GDM1 (cell line): ENCODE measurements at places on chromosomes 2 and 18.

DNA sequence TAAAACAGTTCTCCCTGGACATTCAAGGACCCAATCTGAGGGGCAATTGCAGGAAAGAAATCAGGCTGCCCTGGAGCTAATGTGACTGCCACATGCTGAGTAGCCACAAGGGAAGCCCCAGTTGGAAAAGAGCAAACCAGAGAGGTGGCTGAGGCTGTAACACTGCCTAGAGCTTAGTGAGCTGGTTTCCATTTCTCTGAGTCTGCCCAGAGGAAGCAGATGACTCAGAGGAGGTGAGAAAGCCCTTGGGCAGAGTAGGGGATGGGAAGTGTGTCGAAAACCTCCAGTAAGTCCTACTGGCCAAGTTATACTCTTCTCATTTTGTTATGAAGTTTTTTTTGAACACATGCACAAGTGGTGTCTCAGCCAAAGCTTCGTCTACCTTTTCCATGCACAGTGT lies 753.0 kb downstream of the CNTNAP5 start:
- no peak for DNase-seq

- no peak for DNase-seq
Measured at GRCh38 chr2:200453853-200454534, 55.9 kb downstream of the KCTD18 start.

- no peak for DNase-seq
Measured at GRCh38 chr2:38496927-38497669, 105.6 kb downstream of the HNRNPLL start.

DNA sequence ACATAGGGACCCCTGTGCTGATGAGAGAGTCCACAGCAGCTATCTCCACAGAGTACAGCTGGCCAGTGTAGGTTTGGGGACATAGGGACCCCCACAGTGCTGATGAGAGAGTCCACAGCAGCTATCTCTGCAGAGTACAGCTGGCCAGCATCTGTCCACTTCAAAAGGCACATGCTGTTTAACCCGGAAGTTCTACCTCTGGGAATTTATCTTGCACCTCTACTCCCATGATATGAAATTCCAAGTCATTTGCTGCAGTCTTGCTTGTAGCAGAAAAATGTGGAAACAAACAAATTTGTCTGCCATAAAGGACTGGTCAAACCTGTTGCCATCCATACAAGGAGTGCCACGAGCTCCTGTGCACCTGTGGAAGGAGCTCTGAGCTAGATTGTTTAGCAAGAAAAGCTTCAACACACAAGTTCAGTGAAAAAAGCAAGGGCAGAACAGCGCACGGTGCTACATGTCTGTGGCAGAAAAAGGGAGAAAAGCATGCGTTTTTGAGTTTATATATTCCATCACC lies 33.1 kb downstream of the LRRFIP1 start:
- no peak for DNase-seq

DNA sequence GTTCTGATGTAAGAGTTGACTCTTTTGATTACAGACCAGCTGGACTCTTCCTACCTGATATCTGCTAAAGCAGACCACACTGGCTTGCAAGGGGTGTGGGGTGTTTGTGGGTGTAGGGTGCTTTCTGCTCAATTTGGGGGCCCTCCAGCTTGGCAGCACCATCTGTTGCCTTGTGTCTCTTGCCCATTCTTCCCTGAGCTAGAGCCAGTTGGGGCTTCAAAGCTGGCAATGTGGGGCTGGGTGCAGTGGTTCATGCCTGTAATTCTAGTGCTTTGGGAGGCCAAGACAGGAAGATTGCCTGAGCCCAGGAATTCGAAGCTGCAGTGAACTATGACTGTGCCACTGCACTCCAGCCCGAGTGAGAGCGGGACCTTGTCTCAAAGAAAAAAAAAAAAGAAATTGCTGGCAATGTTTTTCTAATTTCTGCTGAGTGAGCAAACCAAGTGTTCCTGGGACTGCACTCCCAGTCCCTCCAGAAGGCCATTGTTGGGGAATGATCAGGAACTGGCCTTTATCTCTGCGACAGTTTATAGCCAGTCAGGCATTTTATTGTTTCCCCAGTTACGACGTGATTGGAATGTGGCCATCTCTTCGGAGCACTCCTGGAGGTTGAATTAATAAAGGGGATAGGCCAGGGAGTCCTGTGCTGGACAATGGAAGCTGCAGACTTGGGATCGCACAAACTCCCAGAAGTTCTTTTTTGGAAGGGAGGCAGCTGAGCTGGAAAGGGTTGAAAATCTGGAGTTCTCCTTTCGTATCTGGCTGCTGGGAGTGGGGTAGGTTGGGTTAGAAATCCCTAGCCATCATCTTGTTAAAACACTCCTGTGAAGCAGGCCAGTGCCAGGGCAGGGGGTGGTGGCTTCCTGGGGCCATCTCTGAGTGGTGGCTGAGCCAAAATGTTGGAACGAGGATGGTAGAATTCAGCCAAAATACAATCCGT lies 57.2 kb downstream of the LIPG start:
- no peak for DNase-seq

- DNase-seq: no peak
Measured at GRCh38 chr2:120526047-120526562, 180.2 kb downstream of the INHBB start.

DNA sequence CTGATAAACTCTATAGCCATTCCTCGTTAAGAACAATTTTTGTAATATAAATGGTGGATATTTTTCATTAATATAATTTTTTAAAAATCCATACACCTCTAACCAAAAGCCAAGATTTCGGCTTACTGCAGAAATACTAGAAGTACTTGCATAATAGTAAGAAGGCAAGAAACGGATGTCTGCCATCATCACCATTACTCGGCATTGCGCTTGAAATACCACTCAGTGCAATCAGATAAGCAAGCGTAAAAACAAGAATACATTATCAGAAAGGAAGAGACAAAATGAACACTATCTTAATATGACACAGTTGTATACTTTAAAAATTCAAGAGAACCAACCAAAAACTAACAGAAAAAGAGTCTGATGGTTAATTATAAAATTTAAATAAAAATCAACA lies 15.2 kb upstream of the BOLA3 start:
- DNase-seq: no peak

DNA sequence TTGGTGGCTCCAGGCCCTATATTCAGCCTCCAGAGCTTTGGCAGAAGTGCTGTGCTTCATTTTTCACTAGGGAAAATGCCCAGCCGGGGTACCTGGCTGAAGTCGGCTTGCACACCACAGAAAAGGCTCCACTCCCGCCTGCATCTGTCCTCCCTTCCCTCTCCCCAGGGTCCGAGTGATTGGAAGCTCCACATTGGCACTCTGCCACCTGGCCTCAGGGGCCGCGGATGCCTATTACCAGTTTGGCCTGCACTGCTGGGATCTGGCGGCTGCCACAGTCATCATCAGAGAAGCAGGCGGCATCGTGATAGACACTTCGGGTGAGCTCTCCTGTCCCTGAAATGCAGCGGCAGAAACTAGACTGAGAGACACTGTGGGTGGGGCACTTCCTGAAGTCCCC lies 47.4 kb downstream of the IMPA2 start:
- no peak for DNase-seq

DNA sequence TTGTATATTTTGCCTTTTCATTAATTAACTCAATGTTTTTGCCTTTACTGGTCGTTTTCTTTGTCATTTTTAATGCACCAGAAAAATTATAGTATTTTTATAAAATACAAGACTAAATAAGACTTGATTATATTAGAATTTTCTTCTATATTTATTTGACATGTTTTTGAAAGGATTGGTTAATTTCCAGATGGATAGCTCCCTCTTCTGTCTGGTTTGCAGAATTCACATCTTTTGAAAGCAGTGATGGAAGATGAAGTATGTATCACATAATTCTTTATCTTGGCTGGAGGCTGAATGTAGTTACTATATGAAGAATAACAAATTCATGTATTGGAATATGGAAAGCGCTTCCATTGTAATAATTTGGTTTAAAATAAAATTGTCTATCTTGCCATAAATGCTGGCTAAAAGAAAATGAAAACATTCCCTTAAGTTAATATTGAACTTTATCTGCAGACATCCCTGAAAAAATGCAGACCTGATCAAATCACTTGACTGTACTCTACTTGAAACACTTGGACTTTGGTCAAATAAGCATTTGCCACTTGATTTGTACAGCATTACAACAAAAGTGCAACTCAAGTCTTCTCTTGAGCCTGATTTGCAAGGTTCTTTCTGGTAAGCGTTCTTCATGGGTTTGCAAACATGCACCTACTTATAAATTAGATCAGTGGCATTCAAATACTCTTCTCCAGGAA lies 86.3 kb upstream of the EFEMP1 start:
- DNase-seq: no peak

- DNase-seq: no peak
Measured at GRCh38 chr2:238467792-238468191, 41.1 kb downstream of the ASB1 start.

GRCh38 chr2:66498289-66498975 lies 63.5 kb downstream of the MEIS1 start:
- DNase-seq: no peak

DNA sequence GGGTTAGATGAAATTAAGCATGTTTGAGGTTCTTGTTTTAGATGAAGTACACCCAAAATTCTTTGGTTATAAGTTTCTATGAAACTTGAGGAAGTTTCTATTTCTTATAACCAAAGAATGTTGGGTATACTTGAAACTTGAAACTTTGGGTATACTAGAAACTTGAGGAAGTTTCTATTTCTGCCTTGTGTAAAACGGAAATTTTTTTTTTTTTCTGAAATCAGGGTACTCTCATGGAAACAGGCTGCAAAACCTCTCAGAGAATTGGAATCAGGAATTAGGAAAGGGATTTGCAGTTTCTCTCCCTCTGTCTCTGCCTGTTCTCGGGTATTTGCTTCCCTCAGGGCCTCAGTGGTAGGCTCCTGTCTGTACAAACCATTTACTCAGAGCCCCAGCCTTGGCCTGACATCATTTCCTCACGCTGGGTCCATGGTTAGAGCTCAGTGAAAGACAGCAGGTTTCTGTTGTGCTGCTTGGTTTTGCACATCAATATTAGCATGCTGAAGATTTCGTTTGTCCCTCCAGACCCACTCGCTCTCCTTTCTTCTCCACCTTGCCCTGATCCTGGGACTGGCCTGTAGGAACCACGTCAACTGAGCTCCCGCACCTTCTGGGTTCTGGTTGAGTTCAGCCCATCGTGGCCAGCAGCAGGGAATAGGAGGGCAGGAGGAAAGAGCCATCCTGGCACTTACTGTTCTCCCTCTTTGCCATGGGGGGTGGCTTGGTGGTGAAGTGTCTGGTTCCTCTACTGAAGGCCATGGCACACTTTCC lies 106.4 kb downstream of the POLR1A start:
- peak; percentile 40 for DNase-seq

DNA sequence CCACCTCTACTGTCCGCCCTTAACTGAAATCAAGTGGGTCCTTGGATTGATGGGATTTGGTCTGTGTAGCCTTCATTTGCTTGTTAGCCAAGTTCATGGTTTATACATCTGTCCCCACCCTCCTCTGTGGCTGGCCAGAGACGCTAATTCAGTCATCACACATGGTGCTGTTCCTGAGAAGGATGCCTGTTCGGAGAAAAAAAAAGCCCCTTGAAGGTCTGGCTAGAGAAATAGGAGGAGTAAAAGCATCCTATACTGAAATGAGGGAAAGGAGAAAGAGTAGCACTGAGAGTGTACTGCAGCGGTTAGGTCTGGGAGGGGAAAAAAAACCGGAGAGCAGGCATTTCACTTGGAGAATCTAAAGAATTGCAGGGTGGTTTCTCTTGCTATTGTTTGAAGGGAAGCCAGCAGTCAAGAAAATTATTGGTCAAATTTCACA lies 180.6 kb upstream of the EPAS1 start:
- no peak for DNase-seq
